ENCODE measurements at places on chromosomes 4 and X. TPM values are rescaled to one million over a fixed set of nuclear protein-coding genes. Genes with fewer than 3 reads are reported as not detected.

GRCh38 chr4:163600727-163601126 is 106.2 kb downstream of the TMA16 start:
- DNase-seq = no peak

DNA sequence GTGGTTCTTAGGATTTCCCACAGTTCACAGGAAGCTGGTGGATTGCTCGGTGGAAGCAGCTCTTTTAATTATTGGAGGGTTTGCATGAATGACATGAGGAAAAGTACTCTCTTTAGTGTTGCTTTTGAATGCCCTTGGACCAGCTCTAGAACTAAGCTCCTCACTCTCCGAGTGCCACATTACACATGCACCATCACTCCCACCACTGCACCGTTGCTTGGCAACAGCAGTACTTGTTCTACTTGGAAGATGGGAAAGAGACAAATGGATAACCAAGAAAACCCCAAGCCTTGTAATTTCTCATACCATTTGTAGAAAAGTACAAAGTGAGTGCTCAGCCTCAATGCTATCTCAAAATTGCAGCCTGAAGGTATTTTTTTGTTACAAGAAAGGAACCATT is 620.2 kb upstream of the BOD1L1 start:
- no peak for DNase-seq

DNA sequence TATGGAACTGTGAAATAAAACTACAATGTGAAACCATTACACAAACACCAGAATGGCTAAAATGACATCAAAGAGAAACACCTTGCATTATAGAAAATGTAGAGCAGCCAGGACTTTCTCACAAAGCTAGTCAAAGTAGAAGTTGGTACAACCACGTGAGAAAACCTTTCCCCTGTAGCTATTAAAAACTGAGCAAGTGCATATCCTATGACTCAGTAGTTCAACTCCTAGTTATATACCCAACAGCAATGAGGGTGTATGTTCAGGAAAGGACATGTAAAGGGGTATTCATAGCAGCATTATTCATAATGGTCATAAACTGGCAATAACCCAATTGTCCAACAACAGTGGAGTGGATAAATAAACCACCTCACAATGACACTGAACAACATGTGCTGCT is 177.5 kb upstream of the NUDT10 start:
- no peak for DNase-seq

DNA sequence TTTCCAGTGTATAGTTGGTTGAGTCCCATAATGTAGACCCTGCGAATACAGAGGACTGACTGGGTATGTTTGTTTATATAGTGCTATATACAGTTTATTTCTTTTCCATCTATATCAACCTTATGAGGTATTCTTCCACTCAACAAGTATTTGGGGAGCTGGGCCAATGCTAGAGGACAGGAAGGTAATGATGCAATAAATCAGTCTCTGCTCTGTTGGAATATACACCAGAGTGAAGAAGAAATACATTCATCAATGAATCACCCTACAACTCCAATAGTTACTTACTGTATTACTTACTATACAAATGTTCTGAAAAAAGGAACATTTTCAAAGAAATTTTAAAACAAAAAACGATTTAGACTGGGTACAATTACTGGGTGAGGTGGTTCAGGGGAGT is 2.1 kb upstream of the ARSJ start:
- DNase-seq = no peak

GRCh38 chr4:123234955-123235354 is 161.6 kb upstream of the SPRY1 start:
- DNase-seq = no peak

The FGFBP1 gene
- polyA plus RNA-seq = not detected

The MGAT4D gene
- not detected for polyA plus RNA-seq
